ENCODE measurements at places on chromosomes 1 and 21.

GRCh38 chr1:15836772-15837669 lies 10.5 kb upstream of the SPEN start:
- peak; percentile 84 for DNase-seq

DNA sequence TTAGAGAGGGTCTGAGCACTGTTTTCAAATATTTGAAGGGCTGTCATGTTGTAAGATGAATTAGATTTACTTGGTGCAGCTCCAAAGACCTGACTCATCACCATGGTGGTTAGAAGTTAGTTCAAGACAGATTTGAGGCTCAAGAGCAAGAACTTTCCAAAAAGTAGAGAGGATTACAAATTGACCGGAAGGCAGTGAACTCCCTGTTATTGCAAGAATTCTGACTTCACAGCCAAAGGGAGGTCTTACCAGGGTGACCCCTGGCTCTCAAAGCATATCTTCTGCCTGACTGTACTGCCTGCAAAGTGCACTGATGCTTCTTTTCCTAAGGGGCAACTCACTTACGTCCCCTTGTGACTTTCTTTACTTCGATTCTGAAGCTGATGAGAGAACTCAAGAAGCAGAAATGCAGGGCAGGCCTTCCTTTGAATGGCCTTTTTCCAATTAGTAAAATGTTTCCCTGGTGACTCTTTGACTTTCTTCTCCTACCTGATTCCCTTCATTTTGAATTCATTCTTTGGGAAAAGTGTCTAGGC lies 86.4 kb downstream of the NAV1 start:
- DNase-seq, result no peak

- no peak for DNase-seq
These were observed 35.9 kb upstream of the ATP1B1 start for GRCh38 chr1:169070547-169070946.

GRCh38 chr1:244788493-244789275 lies 46.8 kb upstream of the COX20 start:
- DNase-seq, result no peak

DNA sequence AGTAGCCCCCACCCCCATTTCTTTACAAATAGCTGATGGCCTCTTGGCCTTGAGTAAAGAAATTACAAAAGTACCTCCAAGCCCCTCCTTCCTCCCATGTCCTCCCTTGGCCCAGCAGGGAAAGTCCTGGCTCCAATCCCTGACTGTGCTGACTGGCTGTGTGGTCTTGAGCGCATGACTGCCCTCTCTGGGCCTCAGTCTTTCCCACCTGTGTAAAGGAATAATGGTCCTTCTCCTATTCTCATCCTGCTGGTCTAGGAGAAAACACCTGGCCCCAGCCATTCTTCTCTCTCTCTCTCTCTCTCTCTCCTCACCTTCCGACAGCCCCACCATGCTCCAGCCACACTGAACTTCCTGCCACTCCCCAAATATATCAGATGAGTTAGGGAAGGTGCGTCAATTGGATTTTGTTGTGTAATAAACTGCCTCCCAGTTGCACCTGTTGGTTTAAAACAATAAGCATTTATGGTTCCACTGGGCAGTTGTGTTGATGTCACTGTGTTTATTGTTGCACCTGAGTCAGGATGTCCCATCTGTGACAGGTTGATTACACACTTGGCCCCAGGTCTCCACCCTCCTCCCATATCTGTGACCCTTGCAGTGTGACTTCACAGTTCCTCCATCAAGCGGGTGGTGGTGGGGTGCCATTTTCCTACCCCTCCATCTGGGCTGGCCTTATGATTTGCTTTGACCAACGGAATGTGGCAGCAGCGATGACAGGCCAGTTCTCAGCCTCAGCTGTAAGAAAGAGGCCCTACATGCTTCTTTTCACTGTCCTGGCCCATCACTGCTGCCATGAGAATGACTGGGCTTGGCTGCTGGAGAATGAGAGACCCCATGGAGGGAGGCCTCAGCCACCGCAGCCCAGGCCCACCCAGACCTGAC lies 22.3 kb upstream of the LRP8 start:
- no peak for DNase-seq

DNA sequence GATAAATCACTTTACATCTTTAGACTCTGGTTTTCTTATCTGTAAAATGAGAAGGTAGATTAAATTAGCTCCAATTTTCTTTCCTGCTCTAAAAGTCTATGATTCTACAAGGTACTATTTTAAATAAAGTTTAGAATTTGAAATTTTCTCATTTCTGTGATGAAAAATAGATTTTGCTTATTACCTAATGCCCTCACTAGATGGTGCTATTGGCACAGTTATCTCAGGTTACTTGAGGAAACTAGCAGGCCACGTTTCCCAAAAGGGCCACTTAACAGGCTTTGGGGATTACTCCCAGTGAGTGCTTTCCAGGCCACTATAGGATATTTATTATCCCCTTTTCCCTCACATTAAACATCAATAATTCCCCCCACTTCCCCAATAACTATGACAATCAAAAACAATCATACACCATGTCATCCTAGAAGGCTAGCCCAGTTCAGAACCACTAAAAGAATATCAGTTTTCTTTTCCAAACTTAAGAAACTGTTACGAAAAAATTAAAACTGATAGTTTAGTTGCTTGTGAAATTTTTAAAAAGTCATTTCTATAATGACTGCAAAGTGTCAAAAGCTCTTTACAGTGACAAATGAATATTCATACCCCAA lies 30.6 kb downstream of the OMA1 start:
- DNase-seq, result peak; percentile 81

- DNase-seq, result no peak
These were observed 97.9 kb upstream of the EXO1 start for GRCh38 chr1:241749945-241750695.

- DNase-seq, result no peak
These were observed 159.1 kb downstream of the LHX8 start for GRCh38 chr1:75293270-75293669.

Measured in NB4 (cell line).